NCI-H82 (cell line): ENCODE measurements at places on chromosomes 1 and 21.

DNA sequence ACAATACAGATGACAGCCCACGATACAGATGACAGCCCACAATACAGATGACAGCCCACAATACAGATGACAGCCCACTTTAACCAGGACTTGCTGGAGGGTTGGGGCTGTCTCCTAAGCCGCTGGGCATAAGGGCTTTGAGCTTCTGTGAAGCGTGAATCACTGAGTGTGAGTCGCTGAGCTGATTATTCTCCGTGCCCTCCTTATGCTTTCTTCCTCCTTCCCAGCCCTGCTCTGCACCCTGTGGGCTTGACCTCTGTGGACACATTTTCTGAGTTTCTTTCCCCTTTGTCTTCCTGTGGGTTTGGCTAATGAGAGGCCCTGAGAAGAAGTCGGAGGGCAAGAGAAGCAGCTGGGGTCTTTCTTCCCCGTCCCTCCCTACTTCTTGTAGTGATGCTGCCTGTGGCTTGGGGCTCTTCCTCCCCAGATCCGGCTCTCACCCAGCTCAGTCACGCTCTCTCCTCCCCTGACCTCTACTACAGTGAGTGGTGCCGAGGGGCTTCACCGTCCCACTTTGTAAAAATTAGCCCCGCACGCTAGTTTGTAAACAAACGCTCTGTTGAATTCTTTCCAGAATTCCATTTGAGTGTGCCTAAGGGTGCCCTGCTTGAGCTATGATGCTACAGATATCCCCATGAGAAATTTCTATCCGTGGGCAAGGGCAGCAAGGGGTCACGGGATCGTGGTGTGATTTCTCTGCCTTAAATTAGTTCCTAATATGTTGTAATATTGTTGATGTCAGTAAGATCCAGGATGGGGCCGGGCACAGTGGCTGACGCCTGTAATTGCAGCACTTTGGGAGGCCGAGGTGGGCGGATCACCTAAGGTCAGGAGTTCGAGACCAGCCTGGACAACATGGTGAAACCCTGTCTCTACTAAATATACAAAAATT, 46.4 kb upstream of the SOD1 start:
- peak; percentile 72 for DNase-seq

DNA sequence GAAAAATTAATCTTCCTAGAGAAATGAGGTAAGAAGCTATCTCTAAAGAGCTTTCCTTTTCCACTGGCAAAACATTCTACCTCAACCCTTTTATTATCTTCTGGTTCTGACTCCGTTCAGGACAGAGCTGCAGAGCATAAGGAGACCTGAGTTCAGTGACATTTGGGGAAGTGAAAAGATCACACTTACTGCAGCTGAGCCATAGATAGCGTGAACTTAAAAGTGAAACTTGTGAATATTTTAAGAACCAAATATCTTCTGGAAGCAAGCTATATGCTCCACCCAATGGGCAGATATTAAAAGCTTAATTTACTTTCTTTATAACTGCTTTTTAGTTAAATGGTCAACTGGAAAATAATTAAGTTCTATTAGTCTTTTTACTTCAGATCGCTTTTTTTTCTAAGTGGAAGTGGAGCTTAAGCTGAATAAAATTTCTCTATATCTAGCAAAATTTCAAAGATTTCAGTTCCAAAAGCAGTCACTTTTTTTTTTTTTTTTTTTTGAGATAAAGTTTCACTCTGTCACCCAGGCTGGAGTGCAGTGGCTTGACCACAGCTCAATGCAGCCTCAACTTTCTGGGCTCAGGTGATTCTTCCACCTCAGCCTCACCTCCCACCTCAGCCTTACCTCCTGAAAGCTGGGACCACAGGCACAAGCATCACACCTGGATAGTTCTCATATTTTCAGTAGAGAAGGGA, 11.9 kb downstream of the PTPN22 start:
- DNase-seq, result no peak

DNA sequence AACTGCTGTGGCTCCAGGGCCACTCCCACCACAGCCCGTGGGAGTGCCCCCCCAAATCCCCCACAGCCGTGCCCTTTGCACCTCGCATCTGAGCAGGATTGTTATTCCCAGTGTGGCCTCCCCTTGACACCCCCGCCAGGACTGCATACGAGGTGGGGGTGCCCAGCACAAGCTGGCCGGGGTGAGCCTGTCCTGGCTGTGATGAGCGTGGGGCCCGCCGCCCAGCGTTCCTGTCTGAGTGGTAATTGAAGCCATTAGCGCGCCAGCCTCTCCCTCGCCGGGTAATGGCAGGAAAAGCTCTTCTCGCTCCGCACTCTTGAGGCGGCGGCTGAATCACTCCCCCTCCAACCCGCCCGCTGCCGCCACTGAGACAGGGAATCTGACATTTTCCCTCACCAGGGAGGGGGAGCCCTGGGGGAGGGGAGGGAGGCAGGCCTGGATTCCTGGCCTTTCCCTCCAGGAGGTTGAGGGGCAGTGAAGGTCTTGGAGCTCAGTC, 27.7 kb downstream of the PTPRF start:
- no peak for DNase-seq

DNA sequence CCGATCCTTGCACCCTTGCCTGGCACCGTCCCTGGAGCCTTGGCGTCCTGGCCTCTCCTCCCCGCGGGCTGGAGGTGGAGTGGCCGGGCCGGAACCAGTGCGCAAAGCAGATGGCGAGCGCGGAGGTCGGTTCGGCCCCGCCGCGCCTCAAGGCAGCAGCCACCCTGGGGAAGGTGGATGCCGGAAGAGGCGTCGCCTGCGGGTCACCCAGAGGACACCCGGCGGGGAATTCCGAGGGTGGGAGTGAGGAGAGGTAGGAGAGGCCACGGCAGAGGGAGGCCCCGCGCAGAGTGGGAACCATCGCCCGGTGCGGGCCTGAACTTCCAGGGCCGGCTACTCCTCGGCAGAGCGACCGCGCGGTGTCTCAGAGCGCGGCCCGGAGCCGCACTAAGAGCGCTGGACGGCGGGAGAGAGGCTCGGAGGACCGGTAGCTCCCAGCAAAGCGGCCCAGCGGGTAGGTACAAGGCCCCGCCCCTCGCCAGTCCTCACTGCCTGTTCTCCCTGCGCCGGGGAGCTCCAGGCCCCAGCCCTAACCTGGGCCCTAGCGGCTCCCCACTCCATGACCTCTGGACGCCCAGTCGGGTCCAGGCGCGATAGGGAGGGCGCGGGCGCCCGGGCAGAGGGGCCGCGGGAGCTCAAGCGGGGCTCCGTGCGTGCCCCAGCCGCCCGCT, at the start of gene RNF207:
Gene RNF207, plus strand, starts transcription at position 271 of the 671 bp plus-strand sequence. CDS start 417 bp downstream, outside the sequence.
- peak; percentile 82 for DNase-seq

DNA sequence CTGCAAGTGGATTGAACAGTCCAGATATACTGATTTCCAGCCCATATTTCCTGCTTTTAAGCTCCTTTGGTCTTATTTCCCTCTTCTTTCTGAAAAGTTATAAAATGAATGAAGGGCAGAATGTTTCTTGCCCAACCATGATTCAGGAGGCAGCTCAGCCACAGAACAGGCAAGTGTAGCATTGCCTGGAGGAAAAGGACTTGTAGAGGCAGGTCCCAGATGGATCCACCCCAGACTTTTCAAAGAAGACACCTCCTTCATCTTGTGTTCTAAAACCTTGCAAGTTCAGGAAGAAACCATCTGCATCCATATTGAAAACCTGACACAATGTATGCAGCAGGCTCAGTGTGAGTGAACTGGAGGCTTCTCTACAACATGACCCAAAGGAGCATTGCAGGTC, at the start of gene CLCA2:
Gene CLCA2, plus strand, starts transcription at position 299 of the 400 bp plus-strand sequence. Its CDS starts 77 bp downstream, at position 376.
- DNase-seq, result no peak

DNA sequence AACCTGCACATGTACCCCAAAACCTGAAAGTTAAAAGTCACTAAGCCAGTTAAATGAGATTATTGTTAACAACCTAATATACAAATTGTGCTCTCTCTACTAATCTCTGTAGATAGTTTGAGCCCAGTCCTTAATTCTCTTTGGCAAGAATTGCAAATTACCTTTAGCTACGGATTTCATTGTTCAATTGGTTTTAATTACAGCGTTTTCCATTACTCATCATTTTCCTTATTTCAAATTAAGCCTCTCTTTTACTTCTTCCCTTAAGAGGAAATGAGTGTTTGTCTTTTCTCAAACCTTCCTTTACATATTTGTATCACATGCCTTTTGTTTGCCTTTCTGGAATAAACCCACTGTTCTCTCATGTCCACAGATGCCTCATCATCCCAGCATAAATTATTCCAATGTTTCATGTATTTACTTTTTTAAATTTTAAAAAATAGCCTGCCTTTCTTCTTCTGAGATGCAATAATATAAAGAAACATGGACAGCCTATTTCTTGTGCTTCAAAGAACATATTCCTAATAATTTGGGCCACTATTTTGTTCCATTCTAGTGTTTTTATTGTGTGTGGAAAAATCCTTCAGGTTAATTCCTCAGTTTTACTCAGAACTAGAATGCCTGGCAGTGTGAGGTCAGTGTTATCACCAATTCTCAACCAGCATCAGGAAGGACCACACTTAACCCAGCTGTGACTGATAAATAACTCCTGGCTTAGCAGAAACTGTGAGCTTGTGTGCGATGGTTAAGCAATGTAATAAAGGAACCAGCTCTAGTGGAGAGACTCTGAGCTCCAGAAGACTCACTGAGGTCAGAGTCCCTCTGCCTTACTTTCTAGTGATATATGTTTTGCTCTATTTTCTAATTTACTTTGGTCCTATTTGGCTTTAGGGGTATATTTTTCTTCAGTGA, 600.5 kb downstream of the LTN1 start:
- DNase-seq, result no peak

GRCh38 chr1:30905916-30906620, 2.5 kb downstream of the SDC3 start:
- no peak for DNase-seq

DNA sequence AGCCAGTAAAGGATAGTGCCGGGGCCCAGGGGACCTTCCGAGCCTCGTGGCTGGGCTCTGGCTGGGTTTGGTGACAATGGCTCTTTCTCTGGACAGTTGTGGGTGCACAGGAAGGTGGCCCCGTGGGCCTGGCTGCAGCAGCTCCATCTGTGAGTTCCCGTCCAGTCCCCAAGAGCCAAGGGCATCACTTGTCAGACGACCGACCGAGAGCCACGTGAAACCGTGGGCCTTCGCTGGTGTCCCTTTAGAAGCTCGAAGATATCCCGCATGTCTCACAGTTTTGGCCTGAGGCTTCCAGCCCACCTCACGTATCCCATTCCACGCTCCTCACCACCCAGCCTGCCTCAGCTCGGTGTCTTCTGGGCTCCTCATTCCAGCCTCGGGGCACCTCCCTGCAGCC, 27.2 kb upstream of the UMODL1 start:
- DNase-seq, result no peak

DNA sequence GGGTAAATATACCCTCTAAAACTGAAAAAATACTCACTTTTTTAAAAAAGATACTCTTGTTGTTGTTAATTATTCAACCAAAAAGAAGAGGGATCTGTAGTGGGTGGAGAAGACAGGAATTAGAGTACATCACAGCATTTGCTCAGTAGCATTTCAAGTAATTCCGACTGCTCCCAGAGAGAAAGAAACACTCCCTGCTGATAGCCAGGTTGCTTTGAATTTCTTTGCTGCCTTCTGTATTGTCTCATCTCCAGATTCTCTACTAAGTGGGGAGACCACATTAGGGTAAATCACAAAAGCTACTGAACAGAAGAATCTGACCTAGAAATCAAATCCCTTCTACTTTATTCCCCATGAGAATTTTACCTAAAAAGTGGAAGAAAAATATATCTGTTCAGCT, 661.1 kb downstream of the BRINP3 start:
- DNase-seq, result no peak

GRCh38 chr1:61670016-61670415, 54.9 kb downstream of the TM2D1 start:
- peak; percentile 13 for DNase-seq

DNA sequence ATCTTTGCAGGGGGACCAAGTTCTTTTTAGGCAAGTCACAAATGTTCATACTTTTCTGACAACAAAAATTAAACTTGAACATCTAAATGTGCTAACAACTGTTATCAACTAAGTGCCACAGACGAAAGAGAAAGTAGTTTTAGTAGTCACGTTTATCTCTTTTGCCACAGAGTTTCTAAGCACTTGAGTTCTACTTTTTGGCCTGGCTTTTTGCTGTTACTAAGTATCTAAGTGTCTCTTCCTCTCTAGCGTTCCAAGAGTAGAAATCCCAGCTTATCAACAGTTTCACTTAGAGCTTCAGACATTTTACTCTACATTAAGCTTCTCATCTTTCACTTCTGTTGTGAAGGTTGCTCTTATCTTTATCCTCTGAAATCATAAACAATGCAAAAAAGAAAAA, 34.2 kb downstream of the GATAD2B start:
- no peak for DNase-seq

GRCh38 chr1:235971571-235972310, 93.1 kb downstream of the NID1 start:
- DNase-seq, result peak; percentile 98

DNA sequence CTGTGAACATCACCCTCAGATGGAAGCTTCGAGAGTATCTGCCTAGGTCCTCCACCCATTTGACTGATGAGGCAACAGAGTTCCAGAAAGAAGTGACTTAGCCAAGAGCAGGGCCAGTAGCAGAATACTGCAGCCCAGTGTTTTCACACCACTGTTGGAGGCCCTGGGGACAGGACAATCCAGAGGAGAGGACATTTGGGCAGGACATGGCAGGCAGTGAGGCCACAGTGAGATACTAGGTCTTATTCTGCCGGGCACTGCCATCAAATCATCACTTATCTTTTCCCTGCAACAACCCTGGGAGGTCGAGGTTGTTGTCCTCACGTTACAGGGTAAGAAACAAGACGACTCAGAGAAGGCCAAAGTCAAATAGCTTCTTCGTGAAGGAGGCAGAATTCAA, 5.5 kb upstream of the FOXO6 start:
- no peak for DNase-seq

DNA sequence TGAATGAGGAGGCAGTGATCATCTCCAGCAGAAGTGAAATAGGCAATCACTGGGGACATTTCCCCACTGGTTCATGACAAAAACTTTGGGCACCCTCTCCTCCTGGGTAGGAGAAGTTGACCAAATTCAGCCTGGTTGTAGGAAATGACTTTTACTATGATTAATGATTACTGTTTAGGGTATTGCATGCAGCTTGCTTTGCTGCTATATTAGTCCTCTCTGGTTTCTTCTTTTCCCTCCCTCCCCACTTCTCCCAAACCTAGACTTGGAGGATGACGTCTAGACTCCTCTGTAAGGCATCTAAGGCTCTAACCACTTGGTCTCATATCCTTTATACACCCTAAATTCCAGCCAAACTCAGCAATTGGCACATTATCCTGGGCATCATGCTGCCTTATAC, 3.4 kb upstream of the RGS16 start:
- no peak for DNase-seq

DNA sequence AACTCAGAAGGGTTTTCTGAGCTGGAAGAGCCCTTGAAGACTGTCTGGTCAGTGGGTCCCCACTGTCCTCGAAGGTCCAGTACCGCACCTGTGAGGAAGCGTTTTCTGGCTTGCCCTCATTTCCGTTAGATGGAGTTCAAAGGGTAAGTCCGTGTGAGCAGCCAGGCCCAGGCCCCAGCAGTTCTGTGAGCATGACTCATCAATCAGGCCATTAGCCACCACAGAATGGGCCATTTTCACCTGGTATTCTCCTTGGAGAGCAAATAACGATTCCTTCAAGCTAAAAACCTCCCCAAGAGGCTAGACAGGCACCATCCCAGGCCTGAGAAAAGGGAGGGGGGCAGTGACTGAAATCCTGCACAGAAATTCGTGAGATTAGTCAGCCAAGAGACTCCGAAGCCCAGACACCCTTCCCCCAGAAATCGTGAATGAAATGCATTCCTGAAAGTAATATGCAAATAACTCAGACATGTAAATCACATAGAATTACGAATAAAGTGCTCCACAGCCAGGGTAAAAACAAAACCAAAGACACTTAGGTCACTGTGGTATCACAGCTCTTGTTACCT, 66.0 kb downstream of the BCAR3 start:
- no peak for DNase-seq
